ENCODE measurements at places on chromosomes 12 and 14. TPM values are rescaled to one million over a fixed set of nuclear protein-coding genes. Genes with fewer than 3 reads are reported as not detected.

The CEBPE gene
- not detected for polyA plus RNA-seq

The DDN gene
- polyA plus RNA-seq, result 32.5 TPM

The PPM1H gene
- 3.7 TPM for polyA plus RNA-seq

The PPFIA2 gene
- 1.3 TPM for polyA plus RNA-seq

The LHX5 gene
- not detected for polyA plus RNA-seq
